GM23248 (cell line): ENCODE measurements at places on chromosomes 12 and 14. TPM values are rescaled to one million over a fixed set of nuclear protein-coding genes. Genes with fewer than 3 reads are reported as not detected.

- no peak for DNase-seq
Measured at GRCh38 chr12:79164890-79165289, 300.3 kb downstream of the SYT1 start.

- DNase-seq: no peak
Measured at GRCh38 chr14:71204231-71204630, 297.0 kb downstream of the PCNX1 start.

GRCh38 chr14:36320897-36321381 is 502 bp upstream of the MBIP start:
- no peak for DNase-seq

GRCh38 chr12:103012884-103013283 is 55.4 kb downstream of the ASCL1 start:
- DNase-seq: no peak

GRCh38 chr12:39946361-39947280 is 159.3 kb downstream of the SLC2A13 start:
- DNase-seq: no peak

DNA sequence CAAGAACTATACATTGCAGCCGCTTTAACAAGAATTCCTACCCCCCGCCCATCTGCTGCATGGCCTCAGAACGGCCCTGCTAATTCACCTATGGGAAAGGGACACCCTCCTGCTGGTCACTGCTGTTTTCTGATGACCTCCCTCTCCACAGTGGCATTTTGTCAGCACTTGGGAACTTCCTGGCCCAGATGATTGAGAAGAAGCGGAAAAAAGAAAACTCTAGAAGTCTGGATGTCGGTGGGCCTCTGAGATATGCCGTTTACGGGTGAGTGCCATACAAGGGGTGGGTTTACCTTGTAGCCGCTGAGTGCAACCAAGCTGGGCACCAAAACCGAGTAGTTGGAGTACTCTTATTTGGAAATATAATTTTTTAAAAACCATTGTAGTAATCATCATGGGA is 2.7 kb downstream of the PXMP2 start:
- DNase-seq: no peak

Gene SLC17A8
- total RNA-seq: not detected in 2 replicates

DNA sequence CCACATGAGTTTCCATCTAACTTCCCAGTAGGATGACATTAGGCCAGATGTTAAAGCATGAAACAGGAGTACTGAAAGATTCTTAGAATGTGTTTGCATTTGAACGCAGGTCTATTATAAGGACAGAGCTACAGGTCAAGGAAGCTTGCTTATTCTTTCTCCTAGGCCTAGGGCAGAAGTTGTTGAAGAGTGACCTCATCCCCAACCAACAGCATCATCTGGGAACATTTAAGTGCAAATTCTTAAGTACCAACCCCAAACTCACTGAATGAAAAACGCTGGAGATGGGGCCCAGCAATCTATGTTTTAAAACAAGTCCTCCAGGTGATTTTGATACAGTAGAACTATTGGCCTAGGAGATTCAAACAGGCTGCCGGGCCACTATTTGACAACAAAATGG is 52.4 kb downstream of the PAPLN start:
- peak; percentile 57 for DNase-seq

Gene ERG28
- total RNA-seq: 6.6 and 8.9 TPM in 2 replicates

Gene NR4A1
- 12.5 and 13.1 TPM in 2 replicates for total RNA-seq
